ENCODE measurements at places on chromosomes 6 and 20.
A peak's percentile ranks its signal among the peaks of the same experiment; 100 is the strongest.

DNA sequence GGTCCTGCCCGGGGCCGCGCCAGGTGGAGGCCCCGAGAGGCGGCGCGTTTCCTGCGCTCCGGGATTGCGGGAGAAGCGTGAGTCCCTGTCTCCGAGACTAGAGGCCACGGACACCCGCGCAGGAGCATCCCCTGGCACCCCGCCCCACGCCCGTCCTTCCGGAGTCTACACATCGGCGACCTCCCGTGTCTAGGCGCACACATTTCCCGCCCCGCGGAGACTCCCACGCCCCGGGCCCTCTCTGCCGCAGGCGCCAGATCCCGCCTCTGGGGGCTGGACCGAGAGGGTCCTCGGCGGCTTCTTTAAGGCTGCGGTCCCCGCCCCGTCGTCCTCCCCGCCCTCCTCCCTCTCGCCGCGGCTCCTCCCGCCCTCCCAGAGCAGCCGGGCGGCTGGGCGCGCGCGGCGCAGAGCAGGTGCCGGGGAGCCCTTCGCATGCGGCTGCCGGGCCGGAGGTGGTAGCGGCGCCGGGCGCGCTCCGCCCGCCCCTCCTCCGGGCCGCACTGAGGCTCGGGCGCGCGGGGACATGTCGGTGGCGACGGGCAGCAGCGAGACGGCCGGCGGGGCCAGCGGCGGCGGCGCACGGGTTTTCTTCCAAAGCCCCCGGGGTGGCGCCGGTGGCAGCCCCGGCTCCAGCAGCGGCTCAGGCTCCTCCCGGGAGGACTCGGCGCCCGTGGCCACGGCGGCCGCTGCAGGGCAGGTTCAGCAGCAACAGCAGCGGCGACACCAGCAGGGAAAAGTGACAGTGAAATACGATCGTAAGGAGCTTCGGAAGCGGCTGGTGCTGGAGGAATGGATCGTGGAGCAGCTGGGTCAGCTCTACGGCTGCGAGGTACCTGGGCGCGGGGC lies at the start of gene PPP1R14C:
Gene PPP1R14C, plus strand, starts transcription at position 375 of the 846 bp plus-strand sequence. Its CDS starts 149 bp downstream, at position 524.
- DNase-seq, result no peak

DNA sequence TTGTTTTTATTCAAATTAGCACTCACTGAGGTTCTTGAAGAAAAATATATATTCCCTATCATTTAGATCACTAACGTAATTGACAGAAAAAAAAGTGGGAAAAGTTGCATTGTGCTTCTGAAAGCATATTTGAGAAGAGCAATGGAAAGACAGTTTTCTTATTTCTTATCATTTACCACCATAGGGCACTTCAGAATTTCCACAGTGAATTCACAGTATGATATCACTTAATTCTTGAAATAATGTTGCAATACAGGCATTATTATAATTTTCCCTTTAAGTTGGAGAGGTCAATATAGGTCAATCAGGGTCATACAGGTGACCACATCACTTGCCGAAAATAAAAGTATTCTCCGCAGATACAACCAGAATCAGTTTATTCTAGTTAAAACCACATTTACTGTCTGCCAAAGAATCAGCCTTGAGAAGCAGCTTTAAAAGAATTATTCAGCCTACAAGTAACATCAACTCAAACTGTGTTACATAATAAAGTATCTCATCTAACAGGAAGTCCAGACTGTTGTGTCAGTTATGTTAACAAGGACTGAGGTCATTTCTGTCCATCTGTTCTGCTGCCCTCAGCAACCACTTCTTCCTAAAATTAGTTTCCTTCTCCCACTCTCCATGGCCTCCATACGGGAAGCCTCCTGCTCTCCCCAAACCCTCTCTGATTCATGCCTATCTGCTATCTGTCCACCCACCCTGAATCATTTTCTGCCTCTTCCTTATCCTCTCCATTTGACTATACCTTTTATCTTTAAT lies 121.2 kb downstream of the SIM1 start:
- DNase-seq, result no peak

GRCh38 chr6:85143676-85144075 lies 306.2 kb upstream of the NT5E start:
- no peak for DNase-seq

DNA sequence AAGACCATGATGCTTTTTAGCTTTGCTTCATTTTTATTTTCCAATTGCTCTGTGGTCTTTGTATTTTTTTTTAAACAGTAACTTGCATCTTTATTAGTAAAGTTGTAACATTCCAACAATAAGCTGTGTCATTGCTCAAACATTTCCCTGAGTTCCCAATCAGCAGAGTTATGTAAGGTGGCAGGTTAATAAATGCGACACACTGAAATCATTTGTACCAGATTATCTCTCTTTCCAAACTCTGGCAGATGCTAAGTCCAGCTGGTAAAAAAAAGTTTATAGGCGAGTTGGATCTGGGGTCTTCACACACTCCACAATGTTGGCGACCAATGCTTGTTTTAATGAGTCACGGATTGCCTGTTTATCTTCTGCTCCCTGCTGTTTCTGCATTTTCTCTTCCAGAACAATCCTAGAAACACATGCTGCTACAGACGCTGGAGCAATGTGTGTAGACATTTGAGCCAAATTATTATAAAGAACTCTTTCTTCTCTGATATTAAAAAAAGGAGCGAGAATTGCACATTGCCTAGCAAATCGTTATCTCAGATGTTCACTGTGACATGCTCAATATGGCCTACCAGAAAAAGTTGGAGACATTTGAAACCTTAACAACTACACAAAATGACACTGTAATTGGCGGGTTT lies 113.6 kb upstream of the IFNGR1 start:
- no peak for DNase-seq

- no peak for DNase-seq
Observed at GRCh38 chr6:14166839-14167238, 49.3 kb downstream of the CD83 start.

- no peak for DNase-seq
Observed at GRCh38 chr6:97456070-97456469, 173.1 kb upstream of the MMS22L start.

DNA sequence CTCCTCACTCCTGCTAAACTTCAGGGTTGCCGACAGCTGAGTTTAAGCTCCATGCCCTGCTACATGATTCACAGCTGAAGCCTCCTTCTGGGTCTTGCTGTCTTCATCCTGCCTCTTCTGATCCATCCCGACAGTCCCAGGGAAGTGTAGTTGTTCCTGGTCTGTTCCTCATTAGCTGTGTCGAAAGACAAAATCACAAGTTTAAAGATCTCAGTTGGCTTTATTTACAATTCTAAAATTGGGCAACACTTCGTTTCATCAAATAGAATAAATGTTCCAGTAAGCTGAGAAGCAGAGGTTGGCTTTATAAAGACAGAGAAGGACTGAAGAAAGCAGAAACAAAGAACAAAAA lies 4.1 kb upstream of the SLC2A10 start:
- DNase-seq, result no peak

DNA sequence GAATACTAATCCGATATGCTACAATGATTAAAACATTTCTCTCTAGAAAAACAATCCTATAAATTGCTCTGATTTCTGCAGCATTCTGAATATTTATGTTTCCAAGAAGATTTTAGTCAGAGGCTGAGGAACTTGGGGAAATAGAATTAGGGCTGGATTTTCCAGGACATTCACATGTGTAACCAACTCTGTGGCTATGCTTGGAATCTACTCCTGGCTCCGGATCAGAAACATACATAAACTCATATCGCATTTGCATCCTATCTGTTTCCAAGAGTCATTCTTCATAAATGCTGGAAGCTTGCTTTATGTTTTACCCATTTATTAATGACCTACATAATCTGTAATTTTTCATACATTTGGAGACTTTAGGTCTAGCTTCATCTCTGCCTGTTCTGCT lies 459.9 kb upstream of the MARCKS start:
- no peak for DNase-seq

DNA sequence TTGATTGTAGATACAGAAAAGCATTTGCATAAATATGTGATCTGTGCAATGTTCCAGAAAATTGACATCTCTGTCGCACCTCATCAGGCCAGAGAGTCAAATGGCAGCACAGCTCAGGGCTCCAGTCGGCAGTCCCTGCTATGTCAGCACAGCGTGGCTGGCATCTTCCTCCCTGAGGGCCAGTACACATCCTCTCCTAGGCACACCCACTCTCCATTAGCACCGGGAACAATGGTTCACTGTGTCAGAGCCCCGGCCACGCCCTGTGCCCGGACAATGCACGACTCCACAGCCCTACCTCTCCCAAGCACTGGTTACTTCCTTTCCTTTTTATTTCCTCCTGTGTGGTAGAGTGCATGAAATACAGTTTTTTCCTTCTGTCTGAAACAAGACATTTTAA lies 114.9 kb downstream of the FOXC1 start:
- DNase-seq, result no peak

DNA sequence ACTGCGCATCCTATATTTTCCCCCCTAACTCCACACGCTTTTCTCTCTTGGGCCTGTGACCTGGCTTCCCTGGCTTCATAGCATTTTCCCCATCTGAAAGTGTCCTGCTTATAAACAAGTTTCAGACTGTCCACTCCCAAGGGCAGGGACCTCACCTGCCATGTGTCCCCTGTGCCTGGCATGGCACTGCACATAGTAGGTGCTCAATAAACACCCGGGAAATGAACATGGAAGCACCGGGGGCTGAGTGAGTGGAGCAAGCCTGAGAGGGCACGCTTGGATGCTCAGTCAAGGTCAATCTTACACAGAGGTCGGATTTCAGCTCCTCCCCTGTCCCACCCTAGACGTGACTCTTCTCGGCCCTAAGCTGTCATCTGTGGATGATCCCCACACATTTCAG lies 96.9 kb downstream of the NFATC2 start:
- DNase-seq, result no peak

DNA sequence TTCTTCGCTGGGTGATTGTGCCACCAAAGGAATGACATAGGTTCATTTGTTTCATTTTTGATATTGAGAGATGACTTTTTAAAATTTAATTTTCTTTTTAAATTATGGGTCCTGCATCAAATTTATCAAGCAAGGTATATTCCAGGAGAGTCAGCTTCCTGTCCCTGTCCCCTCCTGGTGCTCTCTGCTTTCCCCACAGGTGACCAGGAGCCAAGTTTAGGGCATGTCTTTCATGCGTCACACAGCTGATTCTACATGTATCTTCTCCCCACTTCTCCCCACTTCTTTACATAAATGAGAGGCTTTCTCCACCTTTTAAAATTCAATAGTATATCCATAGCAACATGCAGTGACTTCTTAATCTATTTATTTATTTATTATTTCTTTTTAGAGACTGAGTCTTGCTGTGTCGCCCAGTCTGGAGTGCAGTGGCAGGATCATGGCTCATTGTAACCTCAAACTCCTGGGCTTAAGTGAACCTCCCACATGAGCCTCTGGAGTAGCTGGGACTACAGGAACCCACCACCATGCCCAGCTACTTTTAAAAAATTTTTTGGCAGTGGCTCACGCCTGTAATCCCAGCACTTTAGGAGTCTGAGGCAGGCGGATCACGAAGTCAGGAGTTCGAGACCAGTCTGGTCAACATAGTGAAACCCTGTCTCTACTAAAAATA lies 30.0 kb downstream of the OSBPL2 start:
- no peak for DNase-seq

DNA sequence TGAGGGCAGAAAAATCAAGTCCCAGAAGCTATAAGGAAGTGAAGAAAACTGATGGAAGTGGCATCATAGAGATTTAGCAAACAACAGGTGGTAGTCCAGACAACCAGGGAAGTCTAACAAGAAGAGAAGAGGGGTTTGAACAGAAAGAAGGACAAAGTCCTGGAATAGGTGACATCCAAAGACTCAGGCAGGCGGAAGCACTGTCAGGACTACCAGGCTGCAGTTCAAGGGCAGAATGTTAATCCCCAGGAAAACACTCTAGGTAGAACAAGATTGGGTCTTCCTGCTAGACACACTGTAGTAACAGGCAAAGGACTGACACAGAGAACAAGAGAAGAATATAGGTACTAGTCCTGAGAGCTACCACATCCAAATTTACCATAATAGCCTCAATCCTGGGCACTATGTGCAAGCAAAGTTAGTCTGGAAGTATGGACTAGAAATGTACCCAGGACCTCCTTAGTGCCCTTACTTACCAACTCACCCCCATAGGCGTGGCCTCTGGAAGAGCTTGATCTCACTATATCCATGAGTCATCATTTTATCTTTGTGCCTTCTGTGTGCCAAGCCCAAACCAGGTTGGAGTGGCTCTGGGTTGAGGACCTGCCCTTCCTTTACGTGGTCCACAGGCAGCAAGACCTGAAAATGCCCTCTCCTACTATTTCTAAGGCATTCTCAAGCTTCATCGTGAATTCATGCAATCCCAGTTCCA lies 2.2 kb upstream of the EPB41L2 start:
- DNase-seq, result no peak

DNA sequence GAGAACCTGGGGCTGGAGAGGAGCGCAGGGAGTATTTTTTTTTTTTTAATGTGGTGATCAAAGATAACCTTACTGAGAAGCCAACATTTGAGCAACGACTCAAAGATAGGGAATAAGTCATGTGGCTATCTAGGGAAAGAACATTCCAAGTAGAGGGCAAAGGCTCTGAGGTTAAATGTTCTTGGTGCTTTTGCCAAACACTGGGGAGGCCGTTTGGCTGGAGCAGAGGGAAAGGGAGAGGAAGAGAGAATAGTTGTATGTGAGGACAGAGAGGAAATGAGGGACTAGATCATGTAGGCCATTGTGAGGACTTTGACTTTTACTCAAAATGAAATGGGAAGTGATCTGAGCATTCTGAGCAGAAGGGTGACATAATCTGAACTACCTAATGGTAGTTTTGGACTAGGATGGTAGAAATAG lies 27.8 kb downstream of the ACSS2 start:
- no peak for DNase-seq

GRCh38 chr6:110366975-110367374 lies 8.8 kb upstream of the METTL24 start:
- DNase-seq, result no peak

- no peak for DNase-seq
Observed at GRCh38 chr6:113512576-113512975, 344.6 kb upstream of the MARCKS start.

GRCh38 chr20:50192364-50193198 lies 2.0 kb downstream of the CEBPB start:
- peak; percentile 73 for DNase-seq

- DNase-seq, result no peak
Observed at GRCh38 chr20:52926505-52926904, 45.7 kb upstream of the TSHZ2 start.

DNA sequence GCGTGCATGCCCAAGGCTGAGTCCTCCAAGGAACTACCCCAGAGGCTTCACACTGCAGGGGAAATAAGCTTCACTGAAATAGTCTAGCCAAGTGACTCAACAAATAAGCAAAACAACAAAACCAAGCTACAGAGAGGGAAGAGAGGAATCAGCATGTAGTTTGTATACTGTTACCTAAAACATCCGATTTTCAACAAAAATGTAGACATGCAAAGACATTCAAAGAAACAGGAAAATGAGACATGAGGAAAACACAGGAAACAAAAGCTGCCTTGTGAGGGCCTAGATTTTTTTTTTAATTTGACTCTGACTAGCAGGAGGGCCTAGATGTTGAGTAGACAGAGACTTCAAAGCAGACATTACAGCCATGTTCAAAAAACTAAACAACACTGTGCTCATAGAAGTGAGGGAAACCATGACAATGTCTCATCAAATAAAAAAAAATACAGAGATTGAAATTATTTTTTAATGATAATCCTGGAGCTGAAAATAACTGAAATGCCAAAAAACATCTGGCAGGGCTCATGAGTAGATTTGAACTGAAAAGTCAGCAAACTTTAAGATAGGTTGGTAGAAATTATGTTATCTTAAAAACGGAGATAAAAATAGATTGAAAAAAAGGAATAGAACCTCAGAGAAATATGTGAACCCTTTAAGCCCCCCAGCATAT lies 16.4 kb upstream of the KIF25 start:
- no peak for DNase-seq

All from central memory CD4-positive, alpha-beta T cell (primary cell).